Adipocyte (in vitro differentiated cells): ENCODE measurements at places on chromosomes 2 and 18.

GRCh38 chr18:35155398-35156117 lies 85.3 kb upstream of the ZNF397 start:
- DNase-seq = no peak

- DNase-seq = no peak
Measured at GRCh38 chr18:70649683-70650082, 360.8 kb downstream of the SOCS6 start.

GRCh38 chr2:64212801-64213321 lies 68.6 kb upstream of the PELI1 start:
- DNase-seq = peak; percentile 28

- peak; percentile 49 for DNase-seq
Measured at GRCh38 chr2:39542523-39542922, 105.4 kb upstream of the MAP4K3 start.

DNA sequence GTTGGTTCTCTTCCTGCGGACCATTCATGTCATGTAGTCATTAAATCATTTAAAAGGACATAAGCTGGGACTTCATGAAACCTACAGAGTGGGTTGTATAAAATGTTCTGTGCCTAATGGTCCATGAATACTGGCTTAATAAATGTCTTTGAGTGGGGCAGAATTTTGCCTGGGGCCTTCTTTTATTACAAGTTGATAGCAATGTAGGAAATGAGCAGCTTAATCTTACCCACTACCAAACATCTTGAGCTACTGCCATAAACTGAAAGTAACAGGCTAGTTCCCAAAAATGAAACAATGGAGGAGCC lies 130.9 kb downstream of the TMEM17 start:
- DNase-seq = no peak

DNA sequence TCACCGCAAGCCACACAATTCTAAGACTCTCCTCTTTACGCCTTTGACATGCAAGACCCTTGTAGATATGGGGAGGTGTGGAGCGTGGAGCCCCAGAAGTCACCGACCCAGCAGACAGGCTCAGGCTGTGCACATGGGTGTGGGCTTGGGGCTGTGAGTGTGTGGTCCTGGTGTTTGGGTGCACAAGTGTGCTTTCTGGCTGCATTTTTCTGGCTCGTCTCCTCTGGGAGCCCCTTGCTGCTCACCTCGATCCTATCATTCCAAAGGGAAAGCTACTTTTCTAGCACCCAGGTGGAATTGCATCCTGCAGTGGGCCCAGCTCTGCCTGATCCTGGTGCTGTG lies 143.0 kb downstream of the ACOXL start:
- DNase-seq = no peak

GRCh38 chr2:12177455-12178288 lies 431.2 kb downstream of the LPIN1 start:
- peak; percentile 45 for DNase-seq

DNA sequence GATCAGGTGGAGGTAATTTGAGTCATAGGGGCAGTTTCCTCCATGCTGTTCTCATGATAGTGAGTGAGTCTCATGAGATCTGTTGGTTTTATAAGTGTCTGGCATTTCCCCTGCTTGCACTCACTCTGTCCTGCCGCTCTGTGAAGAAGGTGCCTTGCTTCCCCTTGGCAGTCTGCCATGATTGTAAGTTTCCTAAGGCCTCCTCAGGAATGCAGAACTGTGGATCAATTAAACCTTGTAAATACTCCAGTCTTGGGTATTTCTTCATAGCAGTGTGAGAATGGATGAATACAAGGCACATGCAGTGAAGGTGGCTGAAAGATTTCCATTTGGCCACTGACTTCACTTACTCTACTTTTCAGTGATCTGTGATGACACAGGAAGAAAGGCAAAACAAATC lies 133.7 kb downstream of the SH3BP4 start:
- peak; percentile 54 for DNase-seq
